ENCODE measurements at places on chromosomes 2 and 18.

DNA sequence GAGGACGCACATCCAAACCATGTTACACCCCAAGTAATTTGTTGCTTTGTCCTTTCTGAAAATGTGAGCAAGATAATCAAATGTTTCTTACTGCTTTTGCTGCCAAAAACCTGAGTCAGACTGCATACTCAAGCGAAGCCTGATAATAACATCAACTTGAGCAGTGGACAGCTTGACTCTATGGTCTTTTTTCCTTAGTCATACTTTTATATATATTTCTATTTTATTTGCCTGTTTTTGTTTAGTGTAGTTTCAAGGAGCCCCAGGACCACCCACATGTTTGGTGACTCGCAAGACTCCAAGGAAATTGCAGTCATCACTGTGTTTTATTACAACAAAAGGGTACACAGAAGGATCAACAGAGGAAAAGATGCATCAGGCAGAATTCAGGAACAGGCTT lies 688.4 kb upstream of the PIK3C3 start:
- no peak for DNase-seq

DNA sequence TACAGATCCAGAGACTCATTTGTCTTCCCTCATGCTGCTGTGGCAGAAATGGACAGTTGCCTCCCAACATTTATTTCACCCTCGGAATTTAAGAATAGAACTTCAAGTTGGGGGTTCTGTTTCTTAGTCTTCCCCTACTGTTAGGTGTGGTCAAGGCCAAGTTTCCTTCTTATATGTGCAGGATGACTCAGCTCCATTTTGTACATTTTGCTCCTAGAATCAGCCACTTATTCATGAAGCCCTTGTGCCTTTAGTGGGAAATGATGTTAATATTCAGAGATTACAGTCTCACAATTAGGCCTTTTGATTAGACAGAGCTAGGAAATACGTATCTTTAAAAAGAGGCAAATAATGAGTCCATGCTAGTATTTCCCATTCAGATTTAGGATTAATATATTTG lies 46.2 kb upstream of the ELOA2 start:
- no peak for DNase-seq

DNA sequence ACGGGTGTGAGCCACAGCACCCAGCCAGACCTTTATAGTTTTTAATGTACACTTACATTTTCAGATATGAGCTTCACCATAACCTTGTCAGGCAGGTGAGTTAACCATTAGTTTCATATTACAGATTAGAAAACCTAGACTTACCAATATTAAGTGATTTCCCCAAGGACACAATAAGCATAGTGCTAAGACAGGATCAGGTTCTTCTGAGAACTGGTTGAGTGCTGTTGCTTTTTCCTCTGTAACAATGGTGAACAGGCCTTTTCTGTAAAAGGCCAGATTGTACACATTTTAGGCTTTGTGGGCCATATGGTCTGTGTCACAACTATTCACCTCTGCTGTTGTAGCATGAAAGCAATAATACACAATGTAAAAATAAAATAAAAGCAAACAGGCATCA lies 332.0 kb downstream of the PIK3C3 start:
- DNase-seq: no peak

- no peak for DNase-seq
Measured at GRCh38 chr18:59049721-59050660, 89.7 kb upstream of the SEC11C start.

DNA sequence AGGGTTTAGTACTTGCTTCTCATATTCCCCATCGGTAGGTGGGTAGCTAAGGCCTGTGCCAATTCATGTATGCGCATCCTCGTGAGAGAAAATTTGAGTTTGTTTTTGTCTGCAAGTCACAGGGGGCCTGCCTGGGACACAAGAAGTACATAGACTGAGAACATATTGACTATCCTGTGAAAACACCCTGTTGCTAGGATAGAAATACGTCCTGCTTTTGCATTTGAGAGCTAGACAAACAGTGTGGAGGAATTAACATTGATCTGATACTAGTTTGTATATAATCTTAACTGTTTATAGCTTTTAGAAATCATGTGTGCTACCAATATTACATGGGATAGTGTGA lies 10.9 kb downstream of the WDR7 start:
- no peak for DNase-seq

DNA sequence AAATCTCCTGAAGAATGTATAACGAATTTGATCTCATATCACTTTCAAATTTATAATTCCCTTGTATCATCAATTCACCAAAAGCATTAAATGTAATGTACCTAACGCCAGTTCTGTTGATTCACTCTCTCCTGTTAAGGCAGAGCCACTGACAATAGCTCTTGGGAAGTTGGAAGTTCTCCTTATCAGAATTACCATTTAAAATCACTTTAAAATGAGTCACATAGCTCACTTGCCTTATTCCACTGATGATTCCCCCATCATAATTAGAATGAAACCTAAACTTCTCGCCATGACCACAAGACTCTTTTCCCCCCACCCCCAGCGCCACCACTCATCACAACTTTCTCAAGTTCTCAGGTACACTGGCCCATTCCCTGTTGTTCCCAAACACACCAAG lies 117.1 kb downstream of the PID1 start:
- no peak for DNase-seq

DNA sequence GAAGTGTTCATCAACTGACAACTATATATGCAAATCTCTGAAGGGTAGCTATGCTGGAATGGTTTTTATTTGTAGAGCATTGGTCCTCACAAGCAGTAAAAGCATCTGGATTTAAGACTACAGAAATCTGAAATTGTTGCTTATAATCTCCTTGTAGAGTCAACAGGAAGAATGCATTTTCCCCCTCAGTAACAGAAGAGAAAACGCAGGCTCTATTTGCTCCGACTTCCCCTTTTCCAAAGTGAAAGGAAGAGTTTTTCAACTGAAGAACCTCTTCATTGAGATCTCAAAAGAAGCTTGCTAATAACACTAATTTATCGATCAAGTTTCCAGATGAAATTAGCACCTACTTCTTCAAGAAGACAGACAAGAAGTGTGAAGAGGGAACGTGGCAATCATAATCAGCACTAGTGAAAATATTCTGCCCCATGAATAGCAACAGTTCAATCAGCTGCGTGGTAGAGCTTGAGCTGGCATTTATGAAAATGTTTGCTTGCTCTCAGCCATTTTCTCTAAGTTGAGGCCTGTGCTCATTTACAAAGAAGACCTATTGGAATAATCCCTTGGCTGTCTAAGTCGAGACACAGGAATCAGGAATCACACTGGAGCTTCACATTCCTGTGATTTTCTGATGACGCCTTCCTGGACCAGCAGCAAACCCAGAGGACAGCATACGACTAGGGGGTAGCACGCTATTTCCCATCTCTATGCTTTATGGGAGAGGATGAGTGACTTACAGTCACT lies 43.7 kb downstream of the TGIF1 start:
- DNase-seq: no peak

DNA sequence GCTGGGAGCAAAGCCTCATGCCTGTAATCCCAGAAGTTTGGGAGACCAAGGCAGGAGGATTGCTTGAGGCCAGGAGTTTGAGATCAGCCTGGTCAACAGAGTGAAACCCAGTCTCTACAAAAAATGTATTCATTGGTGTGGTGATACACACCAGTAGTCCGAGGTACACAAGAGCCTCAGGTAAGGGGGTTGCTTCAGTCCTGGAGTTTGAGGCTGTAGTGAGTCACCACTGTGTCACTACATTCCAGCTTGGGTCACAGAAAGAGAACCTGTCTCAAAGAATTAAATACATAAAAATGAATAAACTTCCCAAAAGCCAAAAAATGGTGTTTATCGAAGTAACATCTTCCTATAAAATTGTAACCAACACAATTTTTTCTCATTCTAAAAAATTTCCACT lies 568.1 kb upstream of the LINC00305 start:
- DNase-seq: no peak
